Putamen (tissue), 1 donor: ENCODE measurements at places on chromosomes 4 and X.

- no peak for DNase-seq
Measured at GRCh38 chrX:71365356-71365874, 742 bp upstream of the TAF1 start.

- DNase-seq = no peak
Measured at GRCh38 chrX:129238011-129238410, 285.3 kb downstream of the SMARCA1 start.

- no peak for DNase-seq
Measured at GRCh38 chrX:101619364-101619763, 1.6 kb upstream of the ARMCX6 start.

DNA sequence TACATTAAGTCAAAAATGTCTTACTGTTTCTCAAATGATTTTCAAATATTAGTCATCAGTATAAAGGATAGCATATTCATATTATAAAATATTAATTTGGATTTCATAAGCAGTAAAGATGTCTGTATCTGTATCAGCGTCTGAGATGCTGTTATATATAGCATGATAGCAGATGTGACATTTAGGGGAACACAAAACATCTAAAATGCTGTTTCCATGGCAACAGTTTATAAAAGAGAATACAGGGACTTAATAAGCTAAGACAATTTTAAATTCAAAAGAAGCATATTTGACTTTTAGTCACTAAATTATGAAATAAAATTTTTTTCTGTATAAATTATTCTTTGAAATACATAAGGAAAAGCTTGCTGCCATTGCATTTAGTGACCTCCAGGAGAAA is 432.2 kb downstream of the PDGFC start:
- no peak for DNase-seq

DNA sequence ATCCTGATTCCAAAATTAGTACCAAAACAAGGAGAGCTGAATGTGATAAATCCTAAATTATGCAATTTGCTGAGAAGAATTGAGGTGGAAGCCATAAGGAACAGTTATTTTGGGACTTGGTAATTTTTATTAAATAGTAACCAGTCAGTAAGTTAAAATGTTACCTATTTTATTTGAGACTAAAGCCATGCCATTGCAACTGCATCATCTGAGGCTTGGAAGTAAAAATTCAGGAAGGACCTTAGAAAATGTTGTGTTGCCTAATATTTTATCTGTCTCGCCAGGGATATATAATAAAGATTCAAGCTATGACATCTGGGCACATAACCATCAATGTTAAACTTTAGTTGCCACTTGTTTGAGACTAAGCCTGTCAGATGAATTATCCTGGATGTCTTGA is 341.3 kb upstream of the MAGEB16 start:
- DNase-seq = no peak

- no peak for DNase-seq
Measured at GRCh38 chr4:83926950-83927349, 391.0 kb downstream of the GPAT3 start.

- no peak for DNase-seq
Measured at GRCh38 chrX:2697741-2698299, 6.7 kb downstream of the CD99 start.

DNA sequence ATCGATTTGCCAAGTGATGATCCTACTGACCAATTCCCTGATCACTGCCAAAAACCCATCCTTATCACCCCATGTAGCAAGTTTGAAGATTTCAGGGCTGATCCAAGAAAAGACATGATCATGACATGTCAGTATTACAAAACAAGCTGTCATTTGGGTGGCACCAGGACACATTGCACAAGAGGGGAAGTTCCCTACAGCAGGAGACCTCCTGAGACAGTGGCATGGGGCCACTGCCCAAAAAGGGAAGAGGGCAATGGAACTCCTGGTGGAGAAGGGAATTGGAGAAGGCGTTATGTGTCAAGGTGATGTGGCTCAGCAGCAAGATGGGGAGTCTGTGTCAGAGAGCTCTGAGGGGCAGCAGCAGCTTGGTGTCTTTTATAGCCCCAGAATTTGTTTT is 43.4 kb downstream of the ZNF182 start:
- DNase-seq = no peak

DNA sequence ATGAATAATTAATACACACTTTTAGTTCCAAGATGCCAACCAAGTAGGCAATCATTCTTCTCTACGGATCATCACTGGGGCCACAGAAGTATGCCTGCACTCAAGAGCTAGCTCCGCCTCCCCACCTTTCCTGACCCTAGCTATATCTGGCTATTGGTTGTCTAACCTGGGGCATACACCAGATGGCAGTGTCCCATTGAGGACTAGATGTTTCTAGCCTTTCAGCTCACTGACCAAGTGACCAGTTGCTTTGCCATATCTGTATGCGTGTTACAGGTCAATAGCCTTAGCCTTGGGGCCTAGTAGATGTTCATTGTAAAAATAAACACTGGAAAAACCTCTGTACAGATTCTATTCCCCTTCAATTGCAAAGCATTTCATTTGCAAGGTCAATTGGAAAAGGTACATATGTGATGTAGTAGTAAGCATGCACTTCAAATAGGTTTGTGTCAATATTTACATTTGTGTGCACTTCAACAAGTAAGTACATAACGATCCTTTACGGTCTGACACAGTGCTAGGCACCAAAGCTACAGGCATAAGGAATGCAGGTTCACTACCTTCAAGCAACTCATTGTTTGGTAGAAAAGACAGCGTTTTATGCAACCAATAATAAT is 521.7 kb downstream of the PPARGC1A start:
- DNase-seq = no peak
